ENCODE measurements at places on chromosomes 6 and 20.

GRCh38 chr20:43925801-43926200, 11.1 kb downstream of the TOX2 start:
- peak; percentile 60 for DNase-seq

- DNase-seq = no peak
Observed at GRCh38 chr6:165800337-165800736, 137.3 kb upstream of the PDE10A start.

- no peak for DNase-seq
Observed at GRCh38 chr20:11499101-11499634, 418.5 kb upstream of the BTBD3 start.

DNA sequence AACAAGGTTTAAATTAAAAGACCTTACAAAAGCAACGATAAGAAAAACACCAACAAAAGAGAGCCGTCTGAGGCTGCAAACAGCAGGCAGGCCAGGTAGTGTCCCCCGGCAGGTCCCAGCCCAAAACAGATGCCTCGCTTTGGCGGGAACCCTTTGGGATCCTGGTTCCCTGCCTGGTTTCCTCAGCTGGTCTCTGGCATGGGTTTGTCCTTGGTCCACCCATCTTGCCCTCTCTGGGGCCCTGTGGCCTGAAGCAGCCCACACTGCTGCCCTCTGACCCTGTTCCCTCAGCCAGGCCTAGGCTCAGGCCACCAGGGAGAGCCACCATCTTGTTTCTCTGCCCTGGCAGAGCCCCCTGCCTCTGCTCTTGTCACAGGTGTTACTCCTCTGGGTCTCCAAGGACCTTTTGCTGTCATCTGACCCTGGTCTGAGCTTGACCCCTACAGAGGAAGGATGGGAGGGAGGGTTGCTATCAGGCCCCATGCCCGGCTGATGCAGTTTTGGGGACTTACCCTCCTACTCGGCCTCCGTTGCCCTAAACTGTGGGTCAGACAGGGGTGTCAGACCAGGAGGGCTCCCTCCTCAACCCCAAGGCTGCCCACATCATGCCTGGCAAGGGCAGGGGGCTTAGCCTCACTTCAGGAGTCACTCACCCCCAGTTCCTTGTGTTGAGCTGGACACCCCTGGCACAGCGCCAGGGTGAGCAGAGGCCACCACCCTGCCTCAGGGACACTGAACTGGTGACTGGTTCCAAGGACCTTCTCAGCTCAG, 30.6 kb upstream of the GRM4 start:
- DNase-seq = no peak

DNA sequence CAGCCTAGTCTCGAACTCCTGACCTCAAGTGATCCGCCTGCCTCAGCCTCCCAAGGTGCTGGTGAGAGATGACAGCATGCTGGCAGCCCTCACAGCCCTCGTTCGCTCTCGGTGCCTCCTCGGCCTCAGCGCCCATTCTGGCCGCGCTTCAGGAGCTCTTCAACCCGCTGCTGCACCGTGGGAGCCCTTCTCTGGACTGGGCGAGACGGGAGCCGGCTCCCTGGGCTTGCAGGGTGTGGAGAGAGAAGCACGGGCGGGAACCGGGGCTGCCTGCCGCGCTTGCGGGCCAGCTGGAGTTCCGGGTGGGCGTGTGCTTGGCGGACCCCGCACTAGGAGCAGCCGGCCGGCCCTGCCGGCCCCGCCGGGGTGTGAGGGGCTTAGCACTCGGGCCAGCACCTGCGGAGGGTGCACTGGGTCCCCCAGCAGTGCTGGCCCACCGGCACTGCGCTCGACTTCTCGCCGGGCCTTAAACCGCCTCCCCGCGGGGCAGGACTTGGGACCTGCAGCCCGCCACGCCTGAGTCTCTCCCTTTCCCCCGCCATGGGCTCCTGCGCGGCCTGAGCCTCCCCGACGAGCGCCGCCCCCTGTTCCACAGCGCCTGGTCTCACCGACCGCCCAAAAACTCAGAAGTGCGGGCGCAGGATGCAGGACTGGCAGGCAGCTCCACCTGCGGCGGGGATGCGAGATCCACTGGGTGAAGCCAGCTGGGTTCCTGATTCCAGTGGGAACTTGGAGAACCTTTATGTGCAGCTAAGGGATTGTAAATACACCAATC, 31.5 kb upstream of the RANBP9 start:
- no peak for DNase-seq

GRCh38 chr6:1720620-1721322, 111.1 kb downstream of the FOXC1 start:
- DNase-seq = no peak

DNA sequence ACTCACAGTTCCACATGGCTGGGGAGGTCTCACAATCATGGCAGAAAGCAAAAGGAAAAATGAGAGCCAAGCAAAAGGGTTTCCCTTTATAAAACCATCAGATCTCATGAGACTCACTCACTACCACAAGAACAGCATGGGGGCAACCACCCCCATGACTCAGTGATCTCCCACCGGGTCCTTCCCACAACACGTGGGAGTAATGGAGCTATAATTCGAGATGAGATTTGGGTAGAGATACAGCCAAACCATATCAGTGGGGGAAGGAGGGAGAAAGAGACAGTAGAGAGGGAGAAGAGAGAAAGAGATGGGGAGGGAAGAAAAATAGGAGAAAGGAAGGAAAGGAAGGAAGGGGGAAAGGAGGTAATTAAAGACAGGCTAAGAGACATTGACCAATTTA, 30.1 kb downstream of the GMDS start:
- no peak for DNase-seq
